ENCODE measurements at places on chromosomes 1 and 21.

- no peak for DNase-seq
Observed at GRCh38 chr1:202237052-202237451, 43.5 kb downstream of the LGR6 start.

DNA sequence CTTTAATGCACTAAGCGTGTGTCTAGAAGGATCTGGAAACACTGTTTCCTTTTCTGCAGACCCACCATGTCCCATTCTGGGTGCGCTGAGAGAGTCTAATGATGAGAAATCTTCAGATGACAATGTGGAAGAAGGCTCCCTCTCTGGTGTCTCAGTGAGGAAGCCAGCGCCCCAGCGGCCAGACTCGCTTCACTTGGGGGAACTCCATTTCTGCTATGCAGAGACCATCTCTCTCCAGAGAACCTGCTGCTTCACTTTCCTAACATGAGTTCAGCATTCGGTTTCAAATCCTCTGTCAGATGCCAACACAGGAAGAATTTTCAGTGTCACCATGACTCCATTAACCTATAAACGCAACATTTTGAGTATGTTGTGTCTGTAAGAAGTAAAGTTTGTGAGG, 121.8 kb downstream of the SYF2 start:
- no peak for DNase-seq

GRCh38 chr1:17632106-17632505, 92.6 kb downstream of the ARHGEF10L start:
- no peak for DNase-seq

DNA sequence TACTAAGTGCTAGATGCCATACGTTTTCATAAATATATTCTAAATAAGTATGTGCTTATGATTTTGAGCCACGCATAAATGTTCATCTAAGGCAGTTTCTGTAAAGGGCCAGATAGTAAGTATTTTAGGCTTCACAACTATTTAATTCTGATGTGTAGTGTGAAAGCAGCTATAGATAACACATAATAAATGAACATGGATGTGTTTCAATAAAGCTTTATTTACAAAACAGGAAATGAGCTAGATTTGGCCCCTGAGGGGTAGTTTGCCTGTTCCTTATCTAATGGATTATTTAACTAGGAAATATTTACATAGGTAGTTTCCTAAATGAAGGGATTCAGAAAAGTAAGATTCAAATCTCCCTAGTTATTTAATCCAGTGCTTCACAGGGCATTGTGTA, 557.6 kb upstream of the PKN2 start:
- no peak for DNase-seq

- DNase-seq: no peak
Observed at GRCh38 chr1:151196292-151196800, 2.0 kb upstream of the PIP5K1A start.

GRCh38 chr1:243715285-243715684, 134.8 kb downstream of the AKT3 start:
- no peak for DNase-seq

DNA sequence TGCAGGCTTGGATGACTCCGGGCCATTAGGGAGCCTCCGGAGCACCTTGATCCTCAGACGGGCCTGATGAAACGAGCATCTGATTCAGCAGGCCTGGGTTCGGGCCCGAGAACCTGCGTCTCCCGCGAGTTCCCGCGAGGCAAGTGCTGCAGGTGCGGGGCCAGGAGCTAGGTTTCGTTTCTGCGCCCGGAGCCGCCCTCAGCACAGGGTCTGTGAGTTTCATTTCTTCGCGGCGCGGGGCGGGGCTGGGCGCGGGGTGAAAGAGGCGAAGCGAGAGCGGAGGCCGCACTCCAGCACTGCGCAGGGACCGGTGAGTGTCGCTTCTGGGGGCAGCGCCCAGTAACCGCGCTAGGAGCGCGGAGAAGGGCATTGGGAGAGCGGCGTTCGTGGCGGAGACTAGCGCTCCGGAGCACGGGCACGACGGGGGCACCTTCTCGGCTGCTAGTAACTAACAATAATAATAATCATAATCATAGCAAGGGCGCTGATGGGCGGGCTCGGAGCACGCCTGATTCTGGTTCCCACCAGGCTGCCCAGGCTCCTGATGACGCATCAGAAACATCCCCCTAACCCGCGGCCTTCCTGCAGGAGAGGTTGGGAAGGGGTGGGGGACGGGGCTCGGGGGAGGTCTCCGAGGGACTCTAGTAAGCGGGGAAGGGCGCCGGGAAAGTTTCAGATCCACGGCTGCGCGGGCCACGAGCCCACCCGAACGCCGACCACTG, at the start of gene MX1:
MX1 (plus strand) TSS at position 286 of the 722 bp plus-strand sequence. CDS start 5,832 bp downstream, outside the sequence.
- peak; percentile 76 for DNase-seq

- no peak for DNase-seq
Observed at GRCh38 chr1:6007318-6008083, 15.3 kb upstream of the NPHP4 start.

DNA sequence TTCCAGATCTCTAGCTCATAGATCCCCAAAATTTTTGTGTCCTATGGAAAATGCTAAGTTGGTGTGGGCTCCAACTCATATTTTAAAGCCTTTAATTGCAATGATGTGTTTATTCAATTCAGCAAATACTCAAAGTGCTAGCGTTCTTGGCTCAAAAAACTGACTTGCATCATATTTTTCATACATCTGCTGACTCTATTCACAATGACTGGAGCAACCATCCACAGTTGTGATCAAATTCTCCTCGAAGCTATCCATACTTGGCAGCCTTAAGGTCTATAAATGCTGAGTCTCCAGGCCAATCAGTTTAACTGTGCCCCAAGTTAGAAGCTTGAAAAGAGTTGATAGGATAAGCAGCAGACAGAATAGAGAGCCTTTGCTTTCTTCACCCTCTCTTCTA, 2.9 kb upstream of the ATP1A1 start:
- DNase-seq: no peak

DNA sequence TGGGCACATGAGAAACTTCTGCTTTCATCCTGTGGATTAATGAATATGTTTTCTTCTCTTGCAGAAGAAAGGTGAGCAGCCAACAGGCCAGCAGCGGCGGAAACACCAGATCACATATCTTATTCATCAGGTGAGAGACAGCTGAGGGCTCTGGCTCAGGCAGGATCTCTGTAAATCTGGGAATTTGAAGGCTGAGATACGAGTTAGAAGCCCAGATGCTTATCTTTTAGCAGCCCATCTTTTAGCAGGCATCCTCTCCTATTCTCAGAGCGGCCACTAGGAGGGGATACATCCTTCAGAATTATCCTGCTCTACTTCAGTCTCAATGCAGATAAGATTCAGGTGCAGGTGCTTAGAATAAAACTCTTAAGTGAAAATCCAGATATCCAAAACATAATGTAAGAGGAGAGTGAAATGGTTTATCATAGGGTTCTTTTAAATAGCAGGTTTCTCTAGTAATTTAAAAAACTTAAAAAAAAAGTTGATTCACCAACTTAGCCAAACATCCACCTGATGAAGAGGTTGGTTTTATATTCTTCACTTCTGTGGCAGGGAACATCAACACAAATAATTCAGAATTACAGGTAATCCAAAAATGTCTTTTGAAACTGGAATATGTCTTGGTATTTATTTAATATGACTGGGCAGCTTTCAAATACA, 19.3 kb downstream of the SH2D2A start:
- no peak for DNase-seq

GRCh38 chr1:32919811-32920733, 18.9 kb upstream of the TMEM54 start:
- no peak for DNase-seq

- peak; percentile 5 for DNase-seq
Observed at GRCh38 chr1:19762175-19762779, 37.4 kb downstream of the TMCO4 start.

- no peak for DNase-seq
Observed at GRCh38 chr1:65512383-65512782, 91.9 kb downstream of the LEPR start.

DNA sequence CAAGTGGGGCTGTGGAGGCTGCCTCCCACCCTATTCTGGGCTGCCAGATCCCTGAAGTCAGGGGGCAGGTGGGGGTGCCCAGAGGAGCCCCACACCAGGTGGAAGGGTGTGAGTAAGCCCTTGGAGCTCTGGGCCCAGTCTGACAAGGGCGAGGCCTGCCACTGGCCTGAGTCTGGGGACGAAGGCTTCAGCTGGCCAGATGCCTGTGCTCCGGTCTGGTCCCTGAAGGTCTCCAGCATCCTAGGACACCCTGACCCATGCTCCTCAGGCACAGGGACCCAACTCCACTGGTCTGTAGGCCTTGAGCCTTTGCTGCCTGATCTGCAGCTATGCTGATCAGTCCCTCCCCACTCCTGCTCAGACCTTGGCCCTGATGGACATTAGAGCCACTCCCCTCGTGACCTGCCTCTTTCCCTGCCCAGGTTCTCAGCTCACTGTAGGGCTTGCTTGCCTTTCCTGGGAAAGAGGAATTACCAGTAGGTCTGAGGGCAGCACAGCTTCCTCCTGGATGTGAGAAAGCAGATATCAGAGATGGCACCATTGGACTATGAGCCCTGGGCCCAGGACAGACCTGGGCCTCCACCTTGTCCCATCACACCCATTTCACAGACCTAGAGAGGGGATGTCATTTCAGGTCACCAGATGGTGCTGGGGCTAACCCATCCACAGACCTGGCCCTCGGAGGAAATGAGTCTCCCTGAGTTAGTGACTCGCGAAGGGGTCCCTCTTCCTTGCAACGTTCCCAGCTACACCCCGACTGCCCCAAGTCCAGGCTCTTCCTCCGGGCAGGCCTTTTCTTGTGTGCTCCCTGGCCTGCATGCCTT, 32.8 kb upstream of the CSF3R start:
- DNase-seq: no peak

DNA sequence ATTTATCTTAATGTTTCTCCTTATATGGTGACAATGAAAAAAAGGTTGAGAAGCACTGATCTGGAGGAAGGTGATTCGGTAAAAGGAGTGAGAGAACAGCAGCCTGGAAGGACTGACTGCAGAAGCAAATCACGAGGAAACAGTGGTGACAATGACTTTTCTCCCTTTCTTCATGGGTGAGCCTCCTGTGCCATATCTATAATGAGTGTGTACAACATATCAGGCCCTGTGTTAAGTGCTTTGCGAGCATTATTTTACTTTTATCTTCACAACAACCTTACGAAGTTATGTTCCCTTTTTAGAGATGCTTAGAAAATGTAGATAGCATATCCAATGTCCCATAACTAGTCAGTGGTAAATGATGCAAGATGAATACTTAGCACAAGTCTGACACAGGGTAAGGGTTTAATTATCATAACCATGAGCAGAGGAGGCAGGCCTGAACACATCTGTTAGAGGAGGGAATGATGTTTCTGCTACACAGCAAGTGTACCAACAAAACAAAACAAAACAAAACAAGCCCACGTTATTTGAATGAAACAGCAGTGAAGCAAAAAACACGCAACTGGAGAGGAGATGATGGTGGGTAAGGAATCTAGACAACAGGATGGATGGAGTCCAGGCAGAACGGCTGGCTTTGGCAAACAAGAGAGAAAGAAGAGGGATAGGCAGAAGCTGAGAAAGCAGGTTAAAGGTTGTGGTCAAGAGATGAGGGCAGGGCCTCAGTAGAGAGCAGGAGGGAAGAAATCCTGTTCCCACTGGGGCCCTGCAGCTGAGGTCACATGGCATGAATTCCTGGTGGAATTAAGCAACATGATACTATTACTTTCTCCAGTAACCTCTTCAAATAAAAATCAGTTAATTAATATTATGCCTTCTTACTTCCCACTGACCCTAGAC, 29.6 kb downstream of the GNG12 start:
- no peak for DNase-seq

- DNase-seq: no peak
Observed at GRCh38 chr1:41892301-41892781, 26.4 kb downstream of the HIVEP3 start.

DNA sequence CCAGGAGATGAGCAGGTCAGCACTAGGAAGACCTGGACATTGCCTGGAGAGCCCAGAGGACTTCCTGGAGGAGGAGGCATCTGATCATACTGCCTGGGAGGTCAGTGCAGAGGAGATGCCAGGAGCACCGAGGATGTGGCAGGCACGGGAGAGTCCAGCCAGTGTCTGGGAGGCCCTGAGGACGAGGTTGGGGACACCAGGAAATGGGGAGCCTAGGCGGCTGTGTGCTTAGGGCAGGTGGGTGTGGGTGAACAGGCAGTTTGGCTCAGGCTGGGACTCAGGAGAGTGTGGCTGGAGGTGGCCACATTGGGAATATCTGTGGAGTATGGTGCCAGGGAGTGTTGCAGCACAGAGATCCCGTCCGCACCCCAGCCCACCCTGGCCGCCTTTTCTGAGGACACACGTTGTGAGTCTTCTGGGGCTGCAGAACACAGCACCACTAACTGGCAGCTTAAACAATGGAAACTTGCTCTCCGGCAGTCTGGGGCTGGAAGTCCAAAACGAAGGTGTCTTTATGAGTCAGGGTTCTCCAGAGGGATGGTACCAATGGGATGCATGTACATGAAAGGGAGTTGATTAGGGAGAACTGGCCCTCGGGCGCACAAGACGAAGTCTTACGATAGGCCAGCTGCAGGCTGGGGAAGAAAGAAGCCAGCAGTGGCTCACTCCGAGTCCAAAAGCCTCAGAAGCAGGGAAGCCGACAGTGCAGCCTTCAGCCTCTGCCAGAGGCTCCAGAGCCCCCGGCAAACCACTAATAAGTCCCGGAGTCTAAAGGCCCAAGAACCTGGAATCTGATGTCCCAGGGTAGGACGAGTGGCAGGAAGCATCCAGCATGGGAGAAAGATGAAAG, 58.0 kb downstream of the FAAP20 start:
- DNase-seq: no peak

- DNase-seq: no peak
Observed at GRCh38 chr1:77796695-77797405, 17.4 kb downstream of the MIGA1 start.

- no peak for DNase-seq
Observed at GRCh38 chr1:7810395-7810794, 26.3 kb downstream of the PER3 start.

- no peak for DNase-seq
Observed at GRCh38 chr1:41394959-41395956, 34.0 kb downstream of the FOXO6 start.

DNA sequence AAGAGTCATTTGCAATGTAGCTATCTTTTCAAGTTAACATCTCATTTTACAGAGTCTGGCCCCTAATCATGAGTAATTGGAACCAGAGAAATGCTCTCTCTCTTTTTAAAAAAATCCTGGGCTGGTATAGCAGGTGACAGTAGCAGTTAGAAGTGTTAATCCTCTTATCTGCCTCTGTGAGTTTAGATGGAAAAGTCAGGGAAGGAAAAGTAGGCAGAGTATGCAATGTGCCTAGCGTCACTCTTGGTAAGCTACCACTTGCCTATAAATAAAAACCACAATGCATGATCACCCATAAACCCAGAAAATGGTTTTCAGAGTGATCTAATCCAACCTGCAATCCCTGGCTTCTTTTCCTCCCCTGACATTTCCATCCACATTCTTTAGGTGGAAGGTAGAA, 43.2 kb downstream of the UTP25 start:
- no peak for DNase-seq
